ENCODE measurements at places on chromosomes 7 and 10.

DNA sequence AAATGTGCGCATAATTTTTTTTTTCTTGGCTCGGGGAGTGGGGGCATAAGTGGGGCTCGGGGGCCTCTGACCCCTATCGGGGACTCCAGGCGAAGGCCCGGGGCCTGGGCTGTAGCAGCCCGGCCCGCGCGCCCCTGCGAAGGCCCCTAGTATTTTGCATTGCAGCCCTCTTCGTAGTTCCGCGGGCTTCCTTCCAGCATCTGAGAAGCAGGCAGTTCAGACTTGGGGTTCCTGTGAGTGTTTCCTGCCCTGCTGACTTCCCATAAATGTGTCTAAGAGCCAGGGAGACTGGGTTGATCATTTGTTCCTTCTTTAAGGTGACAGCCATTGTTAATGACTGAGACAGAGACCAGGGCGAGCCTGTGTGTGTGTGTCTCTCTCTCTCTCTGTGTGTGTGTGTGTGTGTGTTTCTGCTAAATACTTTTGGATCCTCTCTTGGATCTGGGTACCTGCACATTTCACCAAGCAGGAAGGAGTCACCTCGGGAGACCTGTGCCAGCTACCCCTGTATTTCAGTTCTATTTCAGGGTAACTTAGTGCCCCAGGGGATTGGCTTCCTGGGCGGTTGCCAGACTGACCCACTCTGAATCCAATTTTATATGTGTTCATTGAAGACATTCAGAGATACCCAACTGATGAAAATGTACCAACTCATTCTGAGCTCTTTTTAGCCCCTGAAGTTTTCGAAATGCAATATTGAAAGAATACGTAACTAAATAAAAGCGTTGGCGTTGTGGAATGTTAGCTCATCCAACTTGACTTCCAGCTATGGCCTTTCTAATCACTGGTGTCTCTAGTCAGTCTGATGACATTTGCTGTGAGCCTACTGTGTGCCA is 805 bp downstream of the MSRB2 start:
- peak; percentile 55 for DNase-seq

- DNase-seq, result no peak
Observed at GRCh38 chr7:5776894-5777660, 4.4 kb downstream of the RNF216 start.

- peak; percentile 21 for DNase-seq
Observed at GRCh38 chr10:71882813-71883659, 32.0 kb upstream of the PSAP start.

DNA sequence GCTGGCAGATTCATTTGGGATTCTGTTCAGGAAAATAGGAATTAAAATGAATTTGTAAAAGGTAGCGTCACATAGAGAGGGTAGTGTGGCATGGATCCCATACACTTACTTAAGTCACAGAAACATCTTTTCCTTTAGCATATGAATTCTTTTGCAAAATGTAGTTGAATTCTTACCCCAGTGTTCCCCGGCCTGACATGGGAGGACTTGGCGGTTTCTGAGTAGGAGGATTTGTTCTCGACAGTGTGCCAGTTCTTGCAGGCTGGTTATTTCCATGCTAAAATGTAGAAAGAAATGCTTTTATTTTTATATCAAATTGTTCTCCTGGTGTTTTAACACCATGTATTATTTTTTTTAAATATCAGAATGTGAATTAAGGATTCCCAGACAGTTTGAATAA is 72.6 kb downstream of the PDSS1 start:
- no peak for DNase-seq

- DNase-seq, result no peak
Observed at GRCh38 chr7:66696774-66697191, 43.8 kb upstream of the RABGEF1 start.

DNA sequence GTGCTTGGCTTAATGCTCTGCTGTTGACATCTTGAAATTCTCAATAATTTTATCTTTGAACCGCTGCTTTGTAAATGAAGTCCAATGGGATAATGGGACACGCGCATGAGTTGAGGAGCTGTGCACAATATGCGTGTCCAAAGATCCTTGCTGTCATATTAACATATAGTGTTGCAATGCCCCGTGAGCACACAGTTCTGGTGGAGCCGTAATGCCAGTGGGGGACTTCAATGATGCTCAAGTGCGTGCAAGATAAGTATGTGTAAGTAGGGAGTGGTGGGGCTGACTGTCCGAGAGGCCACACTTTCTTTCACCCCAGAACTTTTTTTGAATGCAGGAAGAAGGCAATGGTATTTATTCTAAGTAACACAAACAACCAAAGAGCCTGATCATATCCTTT is 77.4 kb upstream of the HPS1 start:
- DNase-seq, result no peak

All from globus pallidus (tissue), 1 donor.